Spinal cord (tissue), 10 donors: ENCODE measurements at places on chromosomes 7 and 10. TPM values are rescaled to one million over a fixed set of nuclear protein-coding genes. Genes with fewer than 3 reads are reported as not detected.

Gene LIPF
- polyA plus RNA-seq: not detected

Gene ZMIZ2
- 106 TPM for polyA plus RNA-seq

Gene COL28A1
- polyA plus RNA-seq: 6.4 TPM

Gene UPF2
- polyA plus RNA-seq: 20.0 TPM

Gene RBM20
- polyA plus RNA-seq: 2.2 TPM

Gene ASAH2
- 2.6 TPM for polyA plus RNA-seq

Gene MMRN2
- polyA plus RNA-seq: 14.6 TPM

Gene NPY
- polyA plus RNA-seq: 49.6 TPM

Gene SLC16A9
- 26.6 TPM for polyA plus RNA-seq

Gene FANK1
- polyA plus RNA-seq: 10.9 TPM

Gene SFTPA1
- not detected for polyA plus RNA-seq

Gene C7orf57
- polyA plus RNA-seq: 4.5 TPM

Gene CALML3
- polyA plus RNA-seq: 0.08 TPM

Gene SLC26A5
- polyA plus RNA-seq: 0.77 TPM

Gene STAG3
- 33.9 TPM for polyA plus RNA-seq

Gene GPR26
- polyA plus RNA-seq: 5.6 TPM

Gene MEOX2
- polyA plus RNA-seq: 5.9 TPM

Gene CLDN3
- polyA plus RNA-seq: 0.67 TPM

Gene NPSR1
- polyA plus RNA-seq: not detected

Gene CASP7
- polyA plus RNA-seq: 9.0 TPM

Gene DDX50
- 32.6 TPM for polyA plus RNA-seq

Gene DENND11
- polyA plus RNA-seq: 23.1 TPM

Gene FKBP6
- 0.17 TPM for polyA plus RNA-seq

Gene CYP2C8
- polyA plus RNA-seq: 6.1 TPM

Gene IFIT5
- 30.9 TPM for polyA plus RNA-seq

Gene TBX20
- not detected for polyA plus RNA-seq

Gene ZNF503
- 32.2 TPM for polyA plus RNA-seq

Gene SCRN1
- 185 TPM for polyA plus RNA-seq

Gene PNLIPRP3
- polyA plus RNA-seq: not detected

Gene CHN2
- 20.2 TPM for polyA plus RNA-seq

Gene ACTL6B
- polyA plus RNA-seq: 89.8 TPM

Gene ADAMTS14
- polyA plus RNA-seq: 2.0 TPM

Gene ASAH2B
- polyA plus RNA-seq: 10.6 TPM

Gene SMKR1
- 19.0 TPM for polyA plus RNA-seq

Gene DLX6
- polyA plus RNA-seq: not detected
